ENCODE measurements at places on chromosomes 3 and 15.

DNA sequence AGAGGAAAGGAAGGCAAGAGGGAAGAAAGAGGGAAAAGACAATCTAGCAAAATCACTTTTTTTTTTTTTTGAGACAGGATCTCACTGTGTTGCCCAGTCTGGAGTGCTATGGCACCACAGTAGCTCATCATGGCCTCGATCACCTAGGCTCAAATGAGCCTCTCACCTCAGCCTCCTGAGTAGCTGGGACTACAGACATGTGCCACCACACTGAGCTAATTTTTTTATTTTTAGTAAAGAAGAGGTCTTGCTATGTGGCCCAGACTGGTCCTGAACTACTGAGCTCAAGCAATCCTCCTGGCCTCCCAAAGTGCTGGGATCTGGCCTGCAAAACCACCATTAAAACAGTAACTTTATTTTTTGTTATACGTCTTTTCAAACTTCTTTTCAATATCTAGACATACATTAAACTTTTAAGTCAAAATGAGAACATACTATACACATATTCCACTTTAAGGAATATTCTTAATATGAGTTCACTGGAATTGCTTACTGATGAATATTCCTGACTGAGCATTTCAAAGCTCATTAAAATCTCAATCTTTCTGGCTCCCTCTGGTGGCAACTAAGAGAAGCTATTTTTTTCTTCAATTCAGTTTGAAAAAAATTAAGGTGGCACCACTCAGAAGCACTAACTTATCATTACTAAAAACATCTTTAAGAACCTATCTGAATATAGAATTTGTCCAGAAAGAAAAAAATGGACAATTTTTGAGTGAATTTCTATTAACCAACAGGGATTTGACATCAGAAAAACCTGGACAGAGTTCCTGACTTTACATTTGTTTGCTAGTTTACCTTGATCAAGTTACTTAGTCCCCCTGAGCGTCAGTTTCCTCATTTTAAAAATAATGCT is 40.9 kb downstream of the UACA start:
- no peak for DNase-seq
- peaks cover 22% of the 10 kb centered on the region for H3K27me3 ChIP-seq
- H3K4me1 ChIP-seq: no peaks in the 10 kb centered on the region
- peaks cover 2% of the 10 kb centered on the region for H3K36me3 ChIP-seq
- no peak overlapping the region for H3K27ac ChIP-seq

DNA sequence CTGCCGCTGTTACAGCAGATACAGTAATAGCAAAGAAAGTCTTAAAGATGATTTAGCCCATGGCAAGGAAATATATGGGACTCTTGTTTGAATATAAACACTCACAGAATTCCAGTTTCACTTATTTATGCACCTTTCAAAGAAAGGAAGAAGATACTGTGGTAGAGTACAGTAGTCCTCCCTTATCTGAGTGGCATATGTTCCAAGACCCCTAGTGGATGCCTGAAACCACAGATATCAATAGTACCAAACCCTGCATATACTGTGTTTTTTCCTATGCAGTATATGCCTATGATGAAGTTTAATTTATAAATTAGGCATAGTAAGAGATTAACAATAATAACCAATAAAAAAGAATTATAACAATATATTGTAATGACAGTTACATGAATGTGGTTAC is 8.2 kb downstream of the MAP2K1 start:
- peaks cover 62% of the 10 kb centered on the region for H3K4me1 ChIP-seq
- DNase-seq: no peak
- peak overlapping the region; percentile 90 for H3K27ac ChIP-seq
- no peaks in the 10 kb centered on the region for H3K27me3 ChIP-seq

DNA sequence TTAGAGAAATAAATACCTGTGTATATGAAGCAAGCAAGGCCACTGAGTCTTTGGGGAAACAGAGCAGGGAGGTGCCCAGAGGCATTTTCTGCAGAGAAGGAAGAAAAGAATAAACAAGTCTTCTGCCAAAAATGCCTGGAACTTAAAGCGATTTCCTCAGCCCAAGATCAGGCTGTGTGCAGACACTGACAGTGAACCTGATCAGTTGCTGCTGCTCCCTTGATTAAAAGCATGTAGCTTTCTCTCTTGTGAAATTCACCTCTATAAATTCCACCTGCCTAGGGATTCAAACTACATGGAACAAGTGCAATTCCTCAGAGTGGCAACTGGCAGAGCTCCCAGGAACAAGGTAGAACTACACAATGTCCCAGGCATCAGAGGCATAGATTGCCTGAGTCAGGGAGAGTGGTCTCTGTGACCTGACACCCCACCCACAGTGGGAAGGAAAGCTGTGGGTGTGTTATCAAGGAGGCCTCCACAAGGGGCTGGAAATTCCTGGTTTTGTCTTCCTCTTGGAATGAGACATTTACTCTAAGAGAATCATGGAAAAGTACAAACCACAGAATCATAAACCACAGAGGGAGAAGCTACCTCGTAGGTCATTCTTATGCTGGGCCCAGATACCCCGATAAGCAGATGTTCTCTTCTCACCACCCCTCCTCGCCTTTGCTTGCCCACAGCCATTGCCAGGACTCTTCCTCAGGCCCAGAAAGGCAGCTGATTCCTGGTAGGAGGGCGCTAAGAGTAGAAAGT is 1.8 kb upstream of the ZBTB38 start:
- H3K27ac ChIP-seq: no peak overlapping the region
- DNase-seq: no peak
- no peaks in the 10 kb centered on the region for H3K27me3 ChIP-seq
- peaks cover 1% of the 10 kb centered on the region for H3K4me1 ChIP-seq
- H3K4me3 ChIP-seq: no peak overlapping the region

- no peak for DNase-seq
- no peaks in the 10 kb centered on the region for H3K36me3 ChIP-seq
- no peaks in the 10 kb centered on the region for H3K27me3 ChIP-seq
- no peak overlapping the region for H3K4me3 ChIP-seq
Observed at GRCh38 chr3:54817628-54818027, 110.2 kb downstream of the LRTM1 start.

DNA sequence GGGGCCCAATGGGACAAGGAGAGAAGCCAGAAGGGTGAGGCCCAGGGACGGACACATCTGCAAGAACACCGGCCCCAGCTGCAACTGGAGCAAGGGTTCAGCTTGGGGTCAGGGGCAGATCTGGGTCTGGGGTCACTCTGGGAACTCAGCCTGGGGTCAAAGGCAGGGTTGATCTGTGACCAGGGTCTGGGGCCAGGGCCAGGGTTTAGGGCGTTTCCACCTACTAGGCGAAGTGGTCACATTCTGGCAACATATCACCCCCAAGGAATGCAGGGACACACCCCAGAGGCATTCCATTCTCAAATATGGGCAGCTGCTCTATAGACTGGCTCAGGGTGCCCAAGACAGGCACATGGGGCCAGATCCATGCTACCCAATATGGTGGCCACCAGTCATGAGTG is 9.0 kb downstream of the UROC1 start:
- H3K36me3 ChIP-seq: no peaks in the 10 kb centered on the region
- no peak overlapping the region for H3K27ac ChIP-seq
- no peak overlapping the region for H3K4me3 ChIP-seq
- no peak for DNase-seq

- no peaks in the 10 kb centered on the region for H3K27me3 ChIP-seq
Observed at GRCh38 chr3:196193133-196193735, 18.0 kb downstream of the ZDHHC19 start.

DNA sequence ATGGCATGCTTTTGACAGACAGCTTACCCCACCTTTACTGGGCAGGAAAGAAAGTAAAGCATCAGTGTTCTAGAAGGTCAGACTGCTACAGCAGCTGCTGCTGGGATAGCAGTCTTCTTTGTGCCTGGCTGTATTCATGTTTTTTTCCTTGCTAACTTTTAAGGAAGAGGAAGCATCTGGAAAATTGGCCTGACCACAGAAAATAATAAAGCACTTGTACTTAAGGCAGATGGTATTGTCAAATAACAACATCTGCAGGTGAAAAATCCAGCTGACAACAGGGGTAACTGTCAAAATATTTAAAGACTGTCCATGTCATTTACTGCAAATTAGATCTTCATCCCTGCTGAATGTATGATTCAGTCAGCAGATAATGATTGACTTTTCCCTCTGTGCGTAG is 229.0 kb downstream of the OXSM start:
- no peaks in the 10 kb centered on the region for H3K4me1 ChIP-seq
- DNase-seq: no peak
- peaks cover 2% of the 10 kb centered on the region for H3K36me3 ChIP-seq
- H3K27ac ChIP-seq: no peak overlapping the region
- H3K27me3 ChIP-seq: no peaks in the 10 kb centered on the region

- DNase-seq: no peak
- H3K4me3 ChIP-seq: no peak overlapping the region
- peaks cover 59% of the 10 kb centered on the region for H3K27me3 ChIP-seq
- H3K4me1 ChIP-seq: peaks cover 4% of the 10 kb centered on the region
Observed at GRCh38 chr3:126132751-126133511, 47.5 kb downstream of the ALDH1L1 start.

- no peak overlapping the region for H3K4me3 ChIP-seq
- no peak overlapping the region for H3K27ac ChIP-seq
- no peaks in the 10 kb centered on the region for H3K36me3 ChIP-seq
- no peaks in the 10 kb centered on the region for H3K4me1 ChIP-seq
Observed at GRCh38 chr15:48423342-48423741, 92.1 kb downstream of the DUT start.

DNA sequence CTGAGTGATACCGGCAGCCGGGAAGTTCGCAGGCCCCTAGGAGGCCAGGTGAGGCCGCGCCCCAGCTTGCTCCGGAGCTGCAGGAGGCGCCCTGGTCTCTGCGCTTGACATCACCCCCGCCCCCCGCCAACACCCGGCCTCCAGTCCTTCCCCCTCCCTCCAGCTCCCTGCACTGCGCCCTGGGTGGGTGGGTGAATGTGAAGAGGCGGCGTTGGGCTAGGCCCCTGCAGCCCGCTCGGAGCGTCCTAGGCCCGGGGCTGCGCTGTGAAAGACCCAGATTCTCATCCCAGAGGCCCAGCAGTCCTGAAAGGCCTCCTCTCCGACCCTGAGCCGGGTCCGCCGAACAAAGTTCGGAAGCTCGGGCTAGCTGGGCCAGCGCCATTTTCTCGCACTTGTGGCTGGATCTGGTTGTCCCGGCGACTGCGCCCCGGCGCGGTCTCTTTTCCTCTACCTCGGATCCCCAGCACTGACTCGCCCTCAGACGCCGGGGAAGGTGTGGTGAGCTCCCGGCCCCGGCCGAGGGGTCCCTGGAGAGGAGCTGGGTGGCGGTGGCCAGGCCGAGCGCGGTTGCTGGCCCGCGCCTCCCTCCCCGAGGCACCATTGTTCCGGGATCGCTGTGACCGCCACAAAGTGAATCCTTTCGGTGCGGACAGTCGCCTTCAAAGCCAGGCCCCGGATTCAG is 12.9 kb downstream of the ZIC4 start:
- no peak overlapping the region for H3K27ac ChIP-seq
- H3K36me3 ChIP-seq: peaks cover 3% of the 10 kb centered on the region
- H3K27me3 ChIP-seq: peaks cover 82% of the 10 kb centered on the region

GRCh38 chr3:147960786-147961185 is 551.6 kb downstream of the ZIC1 start:
- H3K27me3 ChIP-seq: no peaks in the 10 kb centered on the region
- no peaks in the 10 kb centered on the region for H3K4me1 ChIP-seq
- peaks cover 2% of the 10 kb centered on the region for H3K36me3 ChIP-seq

DNA sequence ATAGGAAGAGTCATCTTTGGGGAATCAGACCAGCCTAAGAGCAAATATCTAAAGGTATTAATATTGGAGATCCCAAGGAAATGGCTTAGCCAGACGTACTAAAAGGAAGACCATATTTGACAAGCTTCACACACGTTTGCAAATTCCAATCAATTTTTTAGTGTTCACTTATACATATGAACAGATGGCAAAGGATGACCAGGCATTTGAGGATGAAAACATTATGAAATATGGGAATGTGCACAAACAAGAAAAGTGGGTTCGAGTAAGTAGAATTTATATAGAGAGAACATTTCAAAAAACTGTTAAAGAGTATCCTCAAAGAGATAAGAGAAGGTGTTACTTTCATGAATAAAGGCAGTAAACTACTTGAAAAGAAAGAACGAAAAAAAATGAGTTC is 25.9 kb upstream of the CRYBG3 start:
- peaks cover 1% of the 10 kb centered on the region for H3K36me3 ChIP-seq
- H3K27ac ChIP-seq: no peak overlapping the region
- no peaks in the 10 kb centered on the region for H3K27me3 ChIP-seq
- no peak for DNase-seq

DNA sequence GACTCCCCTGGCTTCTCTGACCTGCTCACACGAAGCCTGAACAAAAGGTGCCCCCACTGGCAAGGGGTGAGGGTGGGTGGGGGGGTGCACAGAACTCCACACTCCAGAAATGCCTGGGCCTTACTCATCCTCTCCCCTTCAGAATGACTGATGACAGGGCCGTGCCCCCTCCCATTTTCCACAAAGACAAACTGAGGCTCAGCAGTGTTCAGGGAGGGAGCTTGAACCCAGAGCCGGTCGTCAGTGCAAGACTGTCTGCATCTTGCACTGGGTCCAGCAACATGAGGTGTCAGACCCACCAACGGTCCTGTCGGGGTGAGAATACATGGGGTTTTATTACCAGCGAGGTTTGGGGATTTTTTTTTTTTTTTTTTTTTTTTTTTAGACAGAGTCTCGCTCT is 15.3 kb downstream of the IGDCC3 start:
- H3K36me3 ChIP-seq: no peaks in the 10 kb centered on the region
- peaks cover 28% of the 10 kb centered on the region for H3K27me3 ChIP-seq
- DNase-seq: no peak
- H3K4me1 ChIP-seq: no peaks in the 10 kb centered on the region

DNA sequence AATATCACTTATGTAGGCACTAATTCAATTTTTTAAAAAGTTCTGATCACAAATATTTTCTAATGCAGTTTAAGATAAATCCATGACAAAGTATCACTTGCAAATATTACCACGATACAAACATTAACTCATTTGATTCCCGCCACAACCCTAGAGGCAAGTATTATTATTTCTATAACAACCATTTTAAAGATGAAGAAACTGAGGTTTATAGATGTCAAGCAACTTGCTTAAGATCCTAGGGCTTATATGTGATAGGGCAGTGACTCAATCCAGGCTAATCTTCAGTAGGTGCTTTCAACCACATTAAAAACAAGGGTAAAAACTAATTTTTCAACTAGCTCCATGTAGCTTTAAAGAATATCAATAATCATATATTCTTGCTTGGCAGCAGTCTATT is 1.7 kb downstream of the DYNC1LI1 start:
- peak overlapping the region; percentile 89 for H3K4me3 ChIP-seq
- peak overlapping the region; percentile 83 for H3K27ac ChIP-seq
- DNase-seq: no peak
- peaks cover 26% of the 10 kb centered on the region for H3K4me1 ChIP-seq
- H3K36me3 ChIP-seq: peaks cover 13% of the 10 kb centered on the region

- no peak for DNase-seq
- no peak overlapping the region for H3K27ac ChIP-seq
- no peak overlapping the region for H3K4me3 ChIP-seq
- H3K36me3 ChIP-seq: no peaks in the 10 kb centered on the region
Observed at GRCh38 chr3:115986555-115987207, 363.4 kb downstream of the GAP43 start.

DNA sequence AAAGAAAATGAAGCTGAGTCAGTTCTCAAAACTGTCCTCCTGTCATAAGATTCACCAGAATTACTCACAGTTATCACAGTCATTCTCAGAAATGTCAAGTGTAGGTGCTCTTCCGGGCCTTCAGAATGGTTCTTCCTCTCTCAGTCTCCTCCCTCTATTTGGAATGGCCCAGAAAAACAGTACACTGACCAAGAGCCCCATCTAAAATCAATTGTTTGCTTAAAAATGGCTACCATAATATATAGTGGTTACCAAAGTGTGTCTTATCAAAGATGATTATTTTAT is 99.8 kb downstream of the MECOM start:
- H3K4me1 ChIP-seq: no peaks in the 10 kb centered on the region
- peaks cover 9% of the 10 kb centered on the region for H3K27me3 ChIP-seq
- no peak overlapping the region for H3K4me3 ChIP-seq
- no peaks in the 10 kb centered on the region for H3K36me3 ChIP-seq
- DNase-seq: no peak

Data from central memory CD8-positive, alpha-beta T cell (primary cell).